ENCODE measurements at places on chromosomes 5 and 9. TPM values are rescaled to one million over a fixed set of nuclear protein-coding genes. Genes with fewer than 3 reads are reported as not detected.
A peak's percentile ranks its signal among the peaks of the same experiment; 100 is the strongest.

The FOXD4 gene
- total RNA-seq, result 0.32 TPM

The RRAGA gene
- total RNA-seq, result 36.0 TPM

The IGFBPL1 gene
- total RNA-seq, result not detected

The ZSWIM6 gene
- 12.2 TPM for total RNA-seq

GRCh38 chr9:136840140-136840876, 2.0 kb upstream of the AJM1 start:
- DNase-seq, result no peak

The SPATA31E1 gene
- total RNA-seq, result not detected

DNA sequence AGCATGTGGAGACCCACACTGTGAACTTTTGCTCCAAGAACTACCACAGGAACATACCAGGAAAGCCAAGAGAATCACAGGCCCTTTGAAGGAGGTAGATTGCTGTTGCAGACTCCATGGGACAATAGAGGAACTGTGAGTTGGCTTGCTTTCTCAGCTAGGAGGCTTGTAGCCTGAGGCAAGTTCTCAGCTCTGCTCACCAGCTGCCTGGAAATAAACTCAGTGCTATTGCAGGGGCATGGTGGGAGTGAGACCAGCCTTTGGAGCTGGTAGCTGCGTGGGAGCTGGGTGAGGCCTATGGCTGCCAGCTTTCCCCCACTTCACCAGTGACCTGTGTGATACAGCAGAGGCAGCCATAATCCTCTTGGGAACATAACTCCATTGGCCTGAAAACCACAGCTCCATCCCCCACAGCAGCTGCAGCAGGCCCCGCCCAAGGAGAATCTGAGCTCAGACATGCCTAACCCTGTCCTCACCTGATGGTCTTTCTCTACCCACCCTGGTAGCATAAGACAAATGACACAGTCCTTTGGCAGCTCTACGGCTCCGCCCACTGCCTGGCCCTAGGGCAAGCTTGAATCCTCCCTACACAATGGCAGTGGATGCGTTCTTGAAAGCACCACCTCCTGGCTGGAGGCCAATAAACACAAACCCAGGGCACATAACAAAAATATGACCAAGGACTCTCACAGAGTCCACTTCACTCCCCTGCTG, 389.5 kb downstream of the KIF4B start:
- no peak for DNase-seq

The MAMDC2 gene
- 0.10 TPM for total RNA-seq

DNA sequence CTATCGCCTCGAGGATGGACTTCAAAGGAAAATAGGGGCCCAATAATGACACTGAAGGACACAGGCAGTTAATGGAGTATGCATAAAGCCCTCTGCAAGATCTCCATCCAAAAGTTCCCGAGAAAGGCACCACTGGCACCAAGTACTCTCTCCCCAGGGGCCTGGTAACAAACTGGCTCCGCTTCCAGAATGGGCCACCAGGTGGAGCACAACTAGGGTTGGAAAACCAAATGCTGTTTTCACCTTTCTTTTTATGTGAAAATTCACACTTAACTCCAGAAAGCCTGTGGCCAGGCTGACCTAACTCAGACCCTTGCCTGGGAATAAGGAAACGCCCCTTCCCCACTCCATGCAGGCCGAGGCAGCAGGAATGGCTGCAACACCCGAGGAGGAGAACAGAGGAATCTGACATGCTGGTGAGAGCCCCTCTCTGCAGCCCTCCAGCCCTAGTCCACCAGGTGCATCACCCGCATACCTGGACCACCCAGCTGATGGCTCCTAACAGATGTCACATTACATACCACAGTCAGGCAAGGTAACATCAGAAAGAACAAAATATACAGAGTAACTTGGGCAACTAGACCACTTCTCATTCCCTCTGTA, 42.8 kb downstream of the CAMSAP1 start:
- DNase-seq, result peak; percentile 60

The SOHLH1 gene
- total RNA-seq, result not detected

GRCh38 chr9:33133186-33133585, 34.0 kb downstream of the B4GALT1 start:
- DNase-seq, result no peak

The HAPLN1 gene
- not detected for total RNA-seq

DNA sequence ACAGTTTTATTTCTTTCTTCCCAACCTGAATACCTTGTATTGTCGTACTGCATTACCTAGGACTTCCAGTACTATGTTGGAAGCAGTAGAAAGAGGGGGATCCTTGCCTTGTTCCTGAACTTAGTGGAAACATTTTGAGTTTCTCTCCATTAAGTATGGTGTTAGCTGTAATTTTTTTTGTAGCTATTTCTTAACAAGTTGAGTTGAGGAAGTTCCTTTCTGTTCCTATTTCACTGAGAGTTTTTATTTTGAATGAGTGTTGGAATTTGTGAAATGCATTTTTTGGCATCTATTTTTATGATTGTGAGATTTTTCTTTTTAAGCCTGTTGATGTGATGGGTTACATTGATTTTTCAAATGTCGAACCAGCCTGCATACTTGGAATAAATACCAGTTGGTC, 49.0 kb downstream of the FSD1L start:
- DNase-seq, result no peak

GRCh38 chr5:86968301-86968753, 299.4 kb upstream of the RASA1 start:
- DNase-seq, result peak; percentile 21

DNA sequence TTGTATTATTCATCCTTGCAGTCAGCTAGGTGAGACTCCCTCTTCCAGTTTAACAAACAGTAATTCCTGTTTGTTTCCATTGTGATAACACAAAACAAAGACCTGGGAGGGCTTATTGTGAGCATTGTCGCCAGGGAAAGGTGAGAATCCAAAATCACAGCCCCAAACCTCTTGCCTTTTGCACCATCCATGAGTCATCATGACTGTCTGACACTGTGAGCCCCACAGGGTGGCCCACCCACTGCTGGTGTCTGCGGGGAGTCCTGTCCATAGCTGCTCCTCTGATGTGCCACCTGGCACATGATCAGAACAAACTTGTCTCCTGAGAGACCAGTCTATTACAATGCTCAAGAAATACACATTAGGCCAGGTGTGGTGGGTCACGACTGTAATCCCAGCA, 33.7 kb upstream of the S1PR3 start:
- no peak for DNase-seq

- DNase-seq, result no peak
Observed at GRCh38 chr9:92564504-92564903, 28.7 kb upstream of the ECM2 start.

- DNase-seq, result no peak
Observed at GRCh38 chr5:4700871-4701270, 439.3 kb upstream of the ADAMTS16 start.

DNA sequence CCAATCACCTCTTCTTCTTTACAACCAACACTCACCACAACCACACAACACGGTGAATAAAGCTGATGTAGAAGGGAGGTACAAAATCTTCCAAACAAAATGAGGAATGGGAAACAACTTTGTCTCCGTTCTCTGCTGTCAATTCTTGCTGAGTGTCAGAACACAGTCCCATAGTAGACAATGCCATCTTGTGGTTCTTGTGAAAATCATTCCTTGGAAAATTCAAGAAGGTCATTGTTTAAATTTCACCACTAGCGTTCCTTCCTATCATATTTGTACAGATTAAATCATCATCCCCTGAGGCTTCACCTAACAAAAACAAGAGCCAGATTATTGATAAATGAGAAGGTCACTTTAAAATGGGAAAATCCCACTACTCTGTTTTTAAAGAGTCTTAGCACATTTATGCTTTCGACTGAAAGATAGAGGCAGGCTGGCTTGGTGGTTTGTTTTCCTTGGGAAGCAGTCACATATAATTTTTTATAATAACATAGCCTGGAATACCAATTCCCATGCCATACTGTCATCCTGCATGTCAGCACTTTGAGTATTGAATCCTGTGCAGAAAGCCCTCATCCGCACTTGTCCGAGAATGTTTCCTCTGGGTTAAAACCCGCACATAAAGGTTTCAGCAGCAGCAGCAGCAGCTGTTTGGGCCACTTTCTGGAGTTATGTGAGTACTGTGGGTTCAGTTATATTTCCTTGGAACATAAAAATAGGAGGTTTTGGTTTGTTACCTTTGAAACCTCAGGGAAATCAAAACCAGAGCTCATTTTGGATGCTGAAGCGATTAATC, 395.0 kb upstream of the SMARCA2 start:
- no peak for DNase-seq

The CDX1 gene
- total RNA-seq, result not detected

The FAM163B gene
- not detected for total RNA-seq

DNA sequence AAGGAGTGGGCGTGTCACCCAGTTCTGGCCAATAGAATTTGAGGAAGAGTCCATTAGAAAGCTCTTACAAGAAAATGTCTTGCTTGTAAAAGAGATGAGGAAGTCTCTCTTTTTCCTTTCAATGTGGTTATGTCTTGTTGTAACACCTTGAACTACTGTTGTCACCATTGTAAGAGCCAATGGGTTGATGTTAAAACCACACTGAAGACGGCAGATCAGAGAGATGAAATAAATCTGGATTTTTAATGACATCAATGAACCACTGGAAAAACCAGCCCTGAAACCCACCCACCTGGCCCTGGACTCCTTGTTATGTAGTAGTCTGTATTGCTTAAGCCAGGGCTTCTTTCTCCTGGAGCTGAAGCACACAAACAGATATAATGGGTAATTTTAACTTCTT, 83.8 kb upstream of the ERCC6L2 start:
- DNase-seq, result no peak

DNA sequence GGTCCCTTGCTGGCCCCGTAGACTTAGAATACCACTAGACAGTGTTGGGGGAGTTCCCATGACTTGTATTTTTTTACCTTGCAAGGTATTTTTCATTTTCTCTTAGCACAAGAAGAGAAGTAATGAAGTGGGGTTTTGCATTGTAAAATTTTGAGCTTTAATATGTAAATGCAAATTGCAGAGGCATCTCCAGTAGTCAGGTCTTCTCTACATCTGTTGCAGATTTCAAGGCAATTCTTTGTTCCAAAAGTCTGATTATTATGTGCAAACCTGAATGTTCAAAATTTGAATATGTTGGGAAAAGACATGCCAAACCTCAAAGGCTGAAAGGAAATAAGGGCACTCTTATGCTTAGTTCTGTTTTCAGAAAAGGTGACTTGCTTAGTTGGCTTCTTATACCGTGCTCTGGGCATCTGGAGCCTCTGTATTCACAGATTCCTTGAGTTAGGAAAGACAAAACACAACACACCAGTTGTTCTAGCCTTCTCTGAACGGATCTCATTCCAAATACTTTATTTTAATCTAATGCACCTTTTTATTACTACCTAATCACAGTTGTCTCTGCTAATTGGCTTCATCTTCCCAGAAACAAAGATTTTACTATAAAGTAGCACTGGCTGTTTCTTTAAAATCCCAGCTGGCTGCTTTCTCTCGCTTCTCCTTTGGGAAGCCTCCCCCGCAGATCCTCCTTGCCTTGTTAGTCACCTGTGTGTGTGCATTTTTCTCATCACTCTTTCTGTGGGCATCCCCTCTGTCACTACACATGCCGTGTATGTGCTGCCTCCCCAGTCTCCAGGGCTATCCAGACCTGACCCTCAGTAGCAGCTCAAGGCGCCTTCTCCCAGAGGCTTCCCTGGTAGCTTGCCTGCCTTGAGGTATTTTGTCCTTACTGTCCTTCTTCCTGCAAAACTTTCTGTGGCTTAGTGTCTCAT, 138.2 kb downstream of the TLE4 start:
- DNase-seq, result no peak

- DNase-seq, result no peak
Observed at GRCh38 chr5:95866435-95867040, 44.0 kb upstream of the GLRX start.

DNA sequence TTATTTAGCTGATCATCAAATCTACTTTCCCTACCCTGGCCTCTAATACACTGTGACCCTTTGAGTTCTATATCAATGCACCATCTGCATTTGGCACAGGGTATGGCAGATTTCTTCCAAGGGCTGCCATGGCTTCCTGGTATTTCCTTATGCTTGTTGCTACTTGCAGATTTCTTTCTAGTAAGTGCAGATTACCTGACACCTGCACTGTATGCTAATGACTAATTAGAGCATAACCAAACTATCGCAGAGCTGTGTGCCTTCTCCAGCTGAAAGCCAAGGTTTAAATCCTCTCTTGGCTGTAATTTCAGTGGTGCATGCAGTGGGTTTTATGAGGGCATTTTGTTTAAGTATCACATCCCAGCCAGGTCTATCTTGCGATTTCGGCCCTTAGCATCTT, 293.7 kb downstream of the KIF4B start:
- DNase-seq, result no peak

DNA sequence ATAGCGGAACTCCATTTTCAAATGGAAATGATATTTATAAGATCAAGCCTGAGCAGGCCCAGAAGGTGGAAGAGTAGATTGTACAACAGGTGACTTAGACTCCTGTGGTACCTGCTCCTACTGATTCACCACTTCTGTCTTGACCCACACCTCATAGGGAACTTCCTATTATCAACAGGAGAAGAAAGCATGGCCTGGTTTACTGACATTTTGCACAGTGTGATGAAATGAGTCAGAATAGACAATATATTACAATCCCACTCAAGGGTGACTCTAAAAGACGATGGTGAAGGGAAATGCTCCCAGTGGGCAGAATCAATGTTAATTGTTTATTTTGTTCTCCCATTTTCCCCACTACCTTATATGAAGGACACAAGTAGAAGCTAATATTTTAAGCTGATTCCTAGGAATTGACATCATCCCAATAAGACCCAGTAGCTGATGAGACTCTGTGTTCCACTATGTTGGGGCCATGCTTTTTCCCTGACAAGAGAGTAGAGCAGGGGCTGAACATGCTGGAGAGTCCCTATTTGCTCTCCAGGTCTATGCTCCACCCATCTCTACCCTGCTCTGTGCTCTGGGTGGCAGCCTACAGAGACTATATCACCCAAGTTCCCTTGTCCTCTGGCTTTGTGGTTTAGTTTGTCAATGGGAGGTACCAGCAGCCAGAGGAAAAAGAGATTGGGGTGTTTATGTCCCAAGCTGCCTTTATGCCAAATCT, 163.4 kb upstream of the FSTL4 start:
- DNase-seq, result no peak

GRCh38 chr9:83047839-83048775, 14.8 kb downstream of the RASEF start:
- no peak for DNase-seq

DNA sequence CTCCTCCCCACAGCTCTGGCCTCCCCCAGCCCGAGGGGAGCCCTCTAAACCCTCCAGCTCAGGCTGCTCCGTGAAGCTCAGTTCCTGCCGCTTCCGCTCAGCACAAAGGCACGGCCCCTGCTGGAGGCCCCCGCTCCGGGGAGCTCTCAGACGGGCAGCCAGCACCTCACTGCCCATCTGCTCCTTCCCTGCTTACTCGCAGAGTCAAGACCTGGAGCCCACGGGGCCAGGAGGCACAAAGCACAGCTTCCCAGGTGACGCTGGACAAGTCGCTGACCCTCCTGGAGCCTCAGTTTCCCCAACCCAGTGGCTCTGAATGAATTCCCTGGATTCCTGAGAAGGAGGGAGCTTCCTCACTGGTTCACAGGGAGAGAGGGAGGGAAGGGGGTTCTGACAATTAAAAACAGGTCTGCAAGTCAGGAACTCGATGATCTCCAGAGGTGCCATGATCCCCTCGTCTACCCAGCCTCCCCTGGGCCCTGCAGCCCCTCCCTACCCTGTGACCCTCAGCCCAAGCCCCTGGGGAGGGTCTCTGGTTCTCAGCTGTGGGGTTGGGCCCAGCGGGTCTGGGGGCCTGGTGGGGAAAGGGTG, 36.2 kb downstream of the VAV2 start:
- DNase-seq, result peak; percentile 32
